ENCODE measurements at places on chromosomes 6 and 20.

- DNase-seq: no peak
Observed at GRCh38 chr6:138229663-138230179, 11.4 kb upstream of the PBOV1 start.

GRCh38 chr20:33299111-33299603 lies 16.1 kb downstream of the BPIFB1 start:
- DNase-seq: peak; percentile 88

DNA sequence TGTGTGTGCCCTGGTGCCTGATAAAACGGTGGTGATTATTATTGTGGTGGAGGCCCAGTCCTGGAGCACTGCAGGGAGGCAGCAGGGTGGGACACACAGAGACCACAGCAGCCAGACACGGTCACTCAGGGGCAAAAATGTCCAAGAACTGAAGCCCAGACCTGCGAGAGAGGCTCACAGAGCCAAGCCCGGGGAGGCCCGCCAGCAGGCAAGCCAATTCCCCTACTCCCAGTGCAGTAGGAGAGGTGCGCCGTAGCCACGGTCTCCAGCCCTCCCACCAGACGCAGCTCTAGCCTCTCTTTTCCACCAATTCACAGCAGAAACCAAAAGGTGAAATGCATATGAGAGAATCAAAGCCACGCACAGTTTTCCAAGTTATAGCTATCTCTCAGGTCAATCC lies 179.4 kb upstream of the TAB2 start:
- no peak for DNase-seq

- DNase-seq: no peak
Observed at GRCh38 chr6:49839957-49840356, 26.4 kb downstream of the CRISP1 start.

- no peak for DNase-seq
Observed at GRCh38 chr6:147549531-147549930, 41.0 kb downstream of the SAMD5 start.

DNA sequence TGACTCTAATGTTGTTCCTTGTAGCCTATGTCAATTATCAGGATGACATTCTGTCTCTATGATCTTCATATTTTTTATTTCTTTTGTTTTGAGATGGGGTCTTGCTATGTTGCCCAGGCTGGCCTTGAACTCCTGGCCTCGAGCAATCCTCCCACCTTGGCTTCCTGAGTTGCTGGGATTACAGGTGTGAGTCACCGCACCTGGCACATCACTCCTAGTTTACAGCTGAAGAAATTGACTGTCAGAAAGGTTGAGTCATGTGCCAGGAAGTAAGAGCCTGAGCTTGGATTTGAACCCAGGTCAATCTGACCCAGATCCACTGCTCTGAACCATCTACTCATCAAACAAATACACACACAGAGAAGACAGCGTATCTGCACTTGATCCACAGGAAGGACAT lies 14.4 kb downstream of the PPP1R3G start:
- DNase-seq: no peak

- no peak for DNase-seq
Observed at GRCh38 chr6:108531332-108531731, 29.4 kb upstream of the FOXO3 start.

DNA sequence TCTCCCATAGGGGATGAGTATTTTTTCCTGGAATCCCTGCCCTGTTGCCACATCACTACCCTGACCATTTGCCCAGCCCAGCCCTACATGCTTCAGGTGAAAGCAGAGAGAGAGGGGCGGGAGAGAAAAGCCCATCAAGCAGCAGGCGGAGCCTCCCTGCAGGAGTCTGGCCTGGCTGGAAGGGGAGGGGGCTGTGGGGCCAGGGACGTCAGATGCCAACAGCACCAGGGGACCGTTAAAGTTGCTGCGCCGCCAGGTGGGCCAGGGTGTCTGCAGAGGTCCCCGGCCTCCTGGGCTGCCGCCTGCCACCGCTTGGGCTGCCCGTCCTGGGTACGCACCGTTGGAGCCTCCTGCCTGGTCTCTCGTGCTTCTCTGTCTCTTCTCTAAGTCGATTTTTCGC lies 757 bp upstream of the R3HDML start:
- peak; percentile 89 for DNase-seq

DNA sequence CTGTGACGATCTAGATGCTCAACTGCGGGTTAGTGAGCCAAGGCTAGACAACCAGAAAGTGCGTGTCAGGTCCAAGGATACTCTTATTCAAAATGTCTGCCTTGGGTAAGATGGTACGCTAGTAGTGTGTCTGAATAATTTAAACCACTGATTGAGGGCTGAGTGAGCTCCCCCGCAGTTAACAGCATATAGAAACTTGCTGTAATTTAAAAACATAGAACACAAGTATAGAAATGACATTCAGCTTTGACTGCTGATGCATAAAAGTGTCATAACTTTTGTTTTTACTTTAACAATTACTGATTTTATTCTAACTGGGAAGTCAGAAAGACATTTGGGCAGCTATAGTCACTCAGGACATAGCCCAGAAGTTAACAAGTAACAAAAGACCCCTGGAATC lies 45.6 kb upstream of the SLC22A1 start:
- DNase-seq: no peak

DNA sequence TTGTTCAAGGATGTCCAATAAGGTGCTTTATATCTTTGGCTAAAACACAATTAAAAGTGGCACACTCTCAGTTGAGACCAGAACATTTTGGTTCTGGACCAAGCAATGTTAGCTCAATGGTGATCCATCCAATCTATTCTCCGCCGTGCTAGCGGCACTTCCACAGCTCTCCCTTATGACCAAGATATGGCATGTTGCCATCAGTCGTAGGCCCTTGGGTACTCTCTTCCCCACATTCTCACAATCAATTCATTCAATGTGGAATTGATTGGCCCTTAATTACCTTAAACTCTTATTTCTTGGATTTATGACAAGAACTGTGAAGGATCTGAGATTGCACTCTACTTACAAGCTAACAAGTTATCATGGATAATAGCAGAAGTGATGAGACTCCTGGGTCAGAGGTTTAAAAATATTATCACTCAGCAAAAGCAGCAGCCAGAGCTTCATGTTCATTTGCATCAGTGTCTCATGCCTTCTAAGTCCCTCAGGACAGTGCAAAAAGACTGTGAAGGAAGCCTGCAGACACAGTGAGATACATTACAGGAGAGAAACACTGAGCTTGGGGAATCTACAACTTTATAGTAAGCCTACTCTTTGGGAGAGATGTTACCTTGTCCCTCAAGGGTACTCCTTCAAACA lies 80.0 kb upstream of the ARG1 start:
- DNase-seq: no peak

GRCh38 chr6:130655586-130655985 lies 171.6 kb upstream of the SMLR1 start:
- DNase-seq: no peak

- DNase-seq: no peak
Observed at GRCh38 chr6:11324453-11325015, 92.1 kb upstream of the NEDD9 start.

DNA sequence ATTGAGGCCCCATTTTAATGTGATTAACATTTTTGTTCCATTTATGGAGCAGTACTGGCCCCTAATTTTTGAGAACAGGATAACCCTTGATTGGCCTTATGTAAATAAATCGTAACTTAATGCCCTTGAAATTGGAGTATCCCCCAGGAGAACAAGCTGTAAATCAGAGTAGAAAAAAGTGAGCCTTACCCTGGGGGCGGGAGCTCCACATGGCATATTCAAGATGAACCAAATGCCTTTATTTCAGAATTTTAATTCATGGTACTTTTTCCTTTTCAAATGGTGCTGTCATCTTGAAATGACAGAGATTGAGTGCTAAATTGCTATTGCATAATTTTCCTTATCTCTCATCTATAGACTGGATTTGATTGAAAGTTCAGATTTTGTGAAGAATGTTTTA lies 809.5 kb upstream of the FLRT3 start:
- DNase-seq: no peak

DNA sequence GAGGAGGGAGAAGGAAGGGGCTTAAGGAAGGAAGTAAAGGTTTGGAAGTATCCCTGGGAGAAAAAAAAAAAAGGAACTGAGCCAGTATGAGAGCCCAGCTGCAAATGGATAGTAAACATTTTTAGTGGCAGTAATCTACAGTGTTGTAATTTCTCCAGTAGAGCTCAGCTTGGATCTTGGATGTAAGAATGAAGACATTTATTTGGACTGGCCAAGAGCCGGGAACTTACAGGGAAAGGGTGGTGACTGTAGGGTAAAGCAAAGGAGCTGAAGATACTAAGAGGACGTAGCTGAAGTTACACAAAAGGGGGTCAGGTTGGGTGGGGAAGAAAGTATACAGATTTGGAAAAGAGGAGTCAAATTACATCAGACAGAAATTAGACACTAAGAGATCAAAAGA lies 13.5 kb downstream of the EEF1E1 start:
- no peak for DNase-seq

GRCh38 chr6:36171573-36171972 lies 25.0 kb upstream of the BRPF3 start:
- DNase-seq: no peak

- DNase-seq: no peak
Observed at GRCh38 chr6:163416557-163417253, 2.2 kb downstream of the QKI start.

DNA sequence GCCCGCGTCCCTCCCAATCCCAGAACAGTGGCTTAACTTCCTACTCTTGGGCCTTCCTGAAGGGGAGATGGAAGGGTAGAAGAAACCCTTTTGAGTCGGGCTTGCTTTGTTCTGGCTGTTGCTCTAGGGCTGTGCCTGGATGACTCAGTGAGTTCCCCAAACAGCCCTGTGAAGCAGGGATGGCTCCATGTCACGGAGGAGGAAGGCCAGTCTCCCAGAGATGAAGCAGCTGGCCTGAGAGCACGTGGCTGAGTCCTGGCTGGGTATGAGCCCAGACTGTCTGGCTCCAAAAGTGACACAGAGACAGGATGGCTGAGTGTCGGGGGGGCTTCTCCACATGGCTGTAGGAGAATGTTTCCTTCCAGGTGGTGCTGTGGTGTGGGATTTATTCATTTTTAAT lies 4.6 kb downstream of the SYTL3 start:
- peak; percentile 89 for DNase-seq

- DNase-seq: peak; percentile 64
Observed at GRCh38 chr6:119683031-119683430, 333.5 kb upstream of the MAN1A1 start.

DNA sequence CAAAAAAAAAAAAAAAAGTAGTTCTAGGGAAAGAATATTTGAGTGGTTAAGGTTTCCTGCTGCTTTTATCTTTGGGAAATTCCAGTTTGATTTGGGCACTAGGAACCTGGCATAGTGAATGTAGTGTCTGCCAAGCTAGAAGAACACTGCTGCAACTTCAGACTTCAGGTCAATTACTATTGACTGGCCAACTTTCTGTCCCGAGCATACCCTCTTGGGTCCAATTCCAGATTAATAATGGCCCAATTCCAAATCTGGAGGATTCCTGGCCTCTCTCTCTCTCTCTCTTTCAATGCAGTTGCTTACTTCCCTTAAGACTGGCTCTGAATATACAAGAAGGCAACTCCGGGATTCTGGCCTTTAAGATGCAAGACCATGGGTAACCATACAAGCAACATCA lies 74.9 kb downstream of the ANKEF1 start:
- no peak for DNase-seq

GRCh38 chr20:59322081-59322480 lies 21.7 kb downstream of the EDN3 start:
- DNase-seq: no peak

DNA sequence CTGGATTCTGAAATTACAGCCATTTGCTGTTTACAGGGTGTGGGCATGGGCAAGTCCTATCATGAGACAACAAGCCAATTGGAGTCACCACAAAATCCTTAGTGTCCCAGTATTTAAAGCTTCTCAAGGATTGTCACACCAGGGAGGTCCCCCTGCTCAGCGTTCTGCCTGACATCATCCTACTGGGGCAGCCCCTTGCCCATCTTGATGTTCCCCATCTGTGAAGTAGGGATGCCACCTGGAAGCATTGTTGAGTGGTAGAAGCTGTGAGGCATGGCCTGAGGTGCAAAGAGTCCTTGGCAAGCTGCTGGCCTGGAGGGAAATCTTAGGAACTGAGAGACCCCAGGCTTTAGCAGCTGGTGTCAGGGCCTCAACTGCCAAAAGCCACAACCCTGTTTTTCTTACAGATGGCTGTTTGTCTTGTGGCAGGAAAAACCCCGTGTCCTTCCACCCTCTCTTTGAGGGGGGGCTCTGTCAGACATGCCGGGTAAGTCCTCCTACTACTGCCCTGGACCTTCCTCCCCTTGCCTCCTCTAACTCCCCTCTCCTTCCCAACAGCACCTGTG lies 23.3 kb upstream of the MAPRE1 start:
- no peak for DNase-seq

All from islet precursor cell (in vitro differentiated cells).